ENCODE measurements at places on chromosomes 13 and 19. TPM values are rescaled to one million over a fixed set of nuclear protein-coding genes. Genes with fewer than 3 reads are reported as not detected.

FOXO1 gene
- total RNA-seq = 22.9 TPM

DNA sequence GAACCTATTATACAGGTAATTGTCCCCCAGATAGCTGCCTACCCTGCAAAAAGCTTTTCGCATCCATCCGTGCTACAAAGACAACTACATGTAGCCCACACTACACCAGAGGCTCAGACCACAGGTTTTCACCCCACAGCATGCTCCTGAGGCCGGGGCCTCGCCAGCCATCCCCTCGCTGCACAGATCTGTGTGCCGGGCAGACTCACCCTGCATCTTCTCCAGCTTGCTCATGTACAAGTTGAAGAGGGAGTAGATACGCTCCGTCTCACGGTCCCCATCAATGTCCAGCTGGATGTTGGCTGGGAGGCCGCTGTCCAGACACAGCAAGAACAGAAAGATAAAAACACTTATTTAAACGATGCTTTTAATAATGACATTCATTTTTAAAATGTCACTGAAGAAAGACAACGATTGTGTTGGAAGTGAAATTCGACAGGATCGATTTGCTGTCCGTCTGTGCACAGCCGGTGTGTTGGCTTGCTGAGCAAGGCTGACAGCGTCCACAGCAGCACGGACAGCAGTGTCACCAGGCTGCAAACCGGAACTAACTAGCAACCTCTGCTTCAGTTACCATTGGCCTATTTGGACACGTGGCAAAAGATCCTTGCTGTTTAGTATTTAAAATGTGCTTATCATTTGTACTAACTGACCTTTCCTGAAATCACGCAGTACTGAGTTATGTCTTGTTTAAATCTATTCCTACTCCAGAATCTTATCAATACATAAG lies 18.6 kb upstream of the C13orf46 start:
- DNase-seq = peak; percentile 13

IGFL1 gene
- total RNA-seq = not detected

SPRED3 gene
- 3.2 TPM for total RNA-seq

- DNase-seq = no peak
Measured at GRCh38 chr19:3644351-3645066, 17.9 kb upstream of the CACTIN start.

Data from left cardiac atrium (tissue), 4 donors.